ENCODE measurements at places on chromosomes 7 and 10.

GRCh38 chr7:154620141-154620755 is 382.7 kb downstream of the PAXIP1 start:
- DNase-seq = no peak

- DNase-seq = no peak
Observed at GRCh38 chr7:157615101-157615817, 278.5 kb downstream of the DNAJB6 start.

GRCh38 chr7:141043616-141044015 is 28.9 kb upstream of the MRPS33 start:
- no peak for DNase-seq

- no peak for DNase-seq
Observed at GRCh38 chr7:30852744-30853288, 58.8 kb upstream of the AQP1 start.

DNA sequence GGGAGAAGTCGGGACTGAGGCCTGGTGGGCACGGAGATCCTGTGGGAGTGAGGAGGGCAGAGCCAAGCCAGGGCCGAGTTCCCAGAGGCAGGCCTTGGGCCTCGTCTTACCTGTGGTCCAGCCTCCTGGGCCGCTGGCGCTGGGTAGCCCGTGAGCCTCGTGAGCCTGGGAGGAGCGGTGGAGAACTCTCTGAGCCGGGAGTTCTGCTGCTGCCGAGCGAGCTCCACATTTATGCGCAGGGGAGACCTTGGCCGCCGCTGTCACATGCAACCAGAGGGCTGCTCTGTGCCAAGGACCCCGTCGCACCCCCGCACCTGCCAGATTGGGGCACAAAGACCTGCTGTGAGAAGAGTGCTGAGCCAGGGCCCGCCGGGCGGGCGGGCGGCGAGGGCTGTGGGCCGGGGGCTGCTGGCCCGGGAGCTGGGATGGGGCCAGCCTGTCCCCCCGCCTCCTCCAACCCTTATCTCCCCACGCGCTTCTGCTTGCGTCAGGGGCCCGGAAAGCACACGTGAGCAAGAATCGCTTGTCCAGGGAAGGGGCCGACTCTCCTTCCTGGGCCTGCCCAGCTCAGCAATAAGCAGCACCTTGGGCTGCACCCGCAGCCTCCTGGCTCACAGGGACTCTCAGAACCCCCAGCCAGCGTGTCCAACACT is 10.2 kb downstream of the VENTX start:
- DNase-seq = no peak

GRCh38 chr10:20694296-20694695 is 202.8 kb downstream of the NEBL start:
- no peak for DNase-seq

DNA sequence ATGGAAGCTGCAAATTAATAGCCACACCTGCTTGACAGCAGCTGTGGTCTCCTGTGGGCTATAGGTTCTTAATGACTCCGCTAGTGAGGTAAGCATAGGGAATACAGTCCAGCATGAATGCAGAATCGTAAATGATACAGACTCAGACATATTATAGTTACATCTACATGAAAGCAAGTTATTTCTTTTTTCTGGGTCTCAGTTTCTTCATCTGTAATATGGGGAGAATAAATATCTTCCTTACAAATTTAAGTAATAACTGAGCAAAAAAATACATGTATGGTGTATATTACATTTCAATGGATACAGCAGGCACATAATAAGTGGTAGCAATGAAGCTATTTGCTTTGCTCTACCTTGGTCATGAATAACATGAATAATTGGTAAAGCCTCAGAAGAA is 245.9 kb upstream of the RHOBTB1 start:
- DNase-seq = no peak

DNA sequence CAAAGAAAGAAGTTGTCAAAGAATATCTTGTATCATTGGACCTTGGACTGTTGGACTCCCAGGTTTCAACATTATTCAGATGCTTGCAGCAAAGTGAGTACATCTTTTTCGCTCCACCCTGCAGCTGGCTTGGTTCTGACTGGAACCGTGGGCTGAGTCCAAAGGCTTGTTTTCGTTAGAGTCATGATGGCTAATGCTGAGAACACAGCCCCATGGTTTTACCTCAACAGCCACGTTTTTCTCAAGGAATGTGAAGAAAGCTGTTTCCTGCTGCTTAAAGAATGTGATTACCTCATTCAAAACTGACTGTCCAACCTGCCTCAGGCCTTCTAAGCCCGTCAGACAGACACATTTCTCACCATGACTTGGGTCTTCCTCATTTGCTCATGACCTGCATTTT is 69.5 kb downstream of the STEAP1B start:
- DNase-seq = no peak

- peak; percentile 68 for DNase-seq
Observed at GRCh38 chr10:94129393-94130130, 135.8 kb downstream of the PLCE1 start.

DNA sequence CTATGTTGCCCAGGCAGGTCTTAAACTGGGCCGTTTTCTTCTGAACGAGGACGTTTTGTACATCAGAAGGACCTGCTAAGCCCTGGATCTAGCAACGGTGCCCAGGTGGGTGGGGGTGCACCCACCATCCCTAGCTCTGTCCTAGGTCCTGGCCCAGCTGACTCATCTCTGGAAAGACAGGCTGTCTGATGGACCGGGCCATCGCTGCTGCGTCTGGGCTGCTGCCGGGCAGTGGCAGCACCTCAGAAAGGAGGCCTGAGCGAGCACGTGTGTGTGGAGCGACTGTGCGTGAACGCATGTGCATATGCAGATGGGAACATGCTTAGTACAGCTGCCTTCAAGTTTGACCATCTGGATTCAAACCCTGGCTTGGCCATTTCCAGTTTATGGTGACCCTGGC is 7.3 kb upstream of the ELFN1 start:
- DNase-seq = no peak

DNA sequence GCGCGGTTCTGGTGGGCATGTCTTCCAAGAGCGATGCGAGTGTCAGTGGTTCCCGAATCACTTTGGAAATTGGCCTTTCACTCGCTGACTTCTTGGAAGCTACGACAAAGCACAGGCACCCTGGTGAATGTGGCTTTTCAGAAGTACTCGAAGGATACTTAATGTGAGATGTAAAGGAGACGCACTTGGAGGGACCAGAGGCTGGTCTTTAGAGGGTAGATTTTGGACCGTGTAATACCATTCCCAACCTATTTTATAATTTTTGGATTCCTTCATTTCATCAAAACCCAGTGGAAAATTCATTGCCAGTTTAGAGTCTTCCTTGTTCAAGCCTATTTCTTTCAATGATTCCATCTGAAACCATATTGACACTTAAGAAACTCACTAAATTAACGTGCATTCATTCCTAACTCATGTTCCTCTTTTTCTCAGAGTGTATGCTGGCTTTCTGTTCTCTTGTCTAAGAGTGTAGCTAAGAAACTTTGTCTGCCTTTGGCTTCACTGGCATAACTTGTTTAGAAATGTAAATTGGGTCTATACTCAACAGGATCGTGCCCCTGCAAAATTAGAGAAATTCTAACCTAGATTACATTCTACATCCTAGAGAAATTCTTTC is 645 bp upstream of the COPG2 start:
- no peak for DNase-seq

DNA sequence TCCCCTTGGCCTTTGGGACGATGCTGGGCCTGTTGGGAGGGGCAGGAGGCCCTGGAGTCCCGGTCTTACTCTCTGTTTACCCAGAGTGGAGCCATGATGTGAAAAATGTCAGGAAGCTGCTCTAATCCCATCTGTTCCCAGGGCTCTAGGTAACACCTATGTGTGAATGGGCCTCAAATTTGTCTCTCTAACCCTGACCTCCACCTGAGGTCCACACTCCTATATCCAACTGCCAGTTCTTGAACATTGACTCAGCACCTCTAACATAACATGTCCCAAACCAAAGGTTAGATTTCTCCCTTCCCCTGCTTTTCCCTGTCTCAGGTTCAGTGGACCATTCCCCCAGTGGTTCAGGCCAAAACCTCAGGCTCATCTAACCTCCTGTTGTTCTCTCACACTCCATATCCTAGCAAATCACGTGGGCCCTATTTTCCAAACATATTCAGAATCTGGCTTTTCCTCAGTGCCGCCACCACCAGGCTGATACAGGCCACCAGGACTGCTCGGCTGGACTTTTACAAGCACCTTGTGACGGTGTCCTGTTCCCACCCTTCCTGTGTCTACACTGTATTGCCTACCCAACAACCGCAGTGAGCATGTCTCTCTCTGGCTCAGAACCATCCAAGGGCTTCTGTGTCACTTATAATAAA is 130.6 kb downstream of the ATXN7L1 start:
- DNase-seq = no peak

GRCh38 chr10:92207061-92207460 is 83.8 kb downstream of the CPEB3 start:
- DNase-seq = no peak

- peak; percentile 60 for DNase-seq
Observed at GRCh38 chr10:110811791-110812581, 59.7 kb upstream of the PDCD4 start.

- peak; percentile 78 for DNase-seq
Observed at GRCh38 chr10:5684971-5685763, 529 bp downstream of the TASOR2 start.

- no peak for DNase-seq
Observed at GRCh38 chr10:101030496-101031127, 317 bp downstream of the PDZD7 start.

GRCh38 chr10:102118867-102119266 is 1.3 kb downstream of the LDB1 start:
- DNase-seq = peak; percentile 80
